Stimulated activated naive CD4-positive, alpha-beta T cell treated with Interleukin-2 at 50 U/mL for 16 hours (primary cell): ENCODE measurements at places on chromosomes 5 and 9.

- DNase-seq, result no peak
Observed at GRCh38 chr5:123598028-123598689, 86.2 kb downstream of the CSNK1G3 start.

- no peak for DNase-seq
Observed at GRCh38 chr9:107388890-107389289, 100.7 kb downstream of the KLF4 start.

GRCh38 chr5:85479849-85480248, 1095.2 kb upstream of the EDIL3 start:
- no peak for DNase-seq

DNA sequence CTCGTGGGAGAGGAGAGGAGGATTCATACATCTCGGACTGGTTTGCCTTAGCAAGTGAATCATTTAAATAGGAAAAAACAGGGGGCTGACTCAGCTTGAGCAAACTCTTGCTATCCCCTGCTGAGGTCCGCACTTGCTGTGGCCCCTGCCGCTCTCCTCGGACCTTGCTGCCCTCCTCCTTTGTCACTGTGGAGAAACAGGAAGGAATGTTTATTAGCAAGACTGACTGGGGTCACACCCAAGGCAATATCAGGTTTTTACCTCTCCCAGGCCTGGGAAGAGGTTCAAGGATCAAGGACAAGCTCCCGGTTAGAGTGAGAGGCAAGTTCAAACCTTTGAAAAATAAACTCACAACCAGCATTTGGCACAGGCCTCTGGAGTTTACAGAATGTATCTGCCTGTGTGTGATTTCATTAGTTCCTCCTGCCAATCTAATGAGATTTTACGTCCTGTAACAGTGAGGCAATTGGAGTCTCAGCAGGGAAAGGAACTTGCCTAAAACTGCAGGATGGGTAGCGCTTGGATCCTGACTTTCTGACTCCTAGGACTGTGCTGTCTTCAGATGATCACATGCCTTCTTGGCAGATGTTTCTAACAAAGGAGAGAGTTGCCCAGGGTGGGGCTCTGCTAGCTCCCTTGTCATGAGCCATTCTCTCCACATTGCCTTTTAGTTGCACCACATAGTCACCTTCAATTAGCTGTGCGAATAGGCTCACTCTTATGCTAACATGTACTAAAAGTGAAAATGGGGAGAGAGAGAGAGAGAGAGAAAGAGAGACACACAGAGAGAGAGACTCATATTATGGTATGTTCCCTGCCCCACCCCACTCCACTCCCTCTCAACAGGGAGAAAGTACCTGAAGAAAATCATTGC, 108.6 kb upstream of the CDKN2B start:
- no peak for DNase-seq

- DNase-seq, result no peak
Observed at GRCh38 chr9:84447305-84447704, 106.7 kb upstream of the SLC28A3 start.

- no peak for DNase-seq
Observed at GRCh38 chr9:2570615-2571479, 50.7 kb upstream of the VLDLR start.

GRCh38 chr5:142545650-142546322, 140.1 kb downstream of the FGF1 start:
- no peak for DNase-seq

GRCh38 chr9:100437860-100438805, 11.2 kb downstream of the MSANTD3 start:
- DNase-seq, result peak; percentile 45

- no peak for DNase-seq
Observed at GRCh38 chr9:35673132-35674024, at the start of gene CA9. CA9 (plus strand) TSS chr9:35673928; CDS start chr9:35673960, 32 bp downstream.

DNA sequence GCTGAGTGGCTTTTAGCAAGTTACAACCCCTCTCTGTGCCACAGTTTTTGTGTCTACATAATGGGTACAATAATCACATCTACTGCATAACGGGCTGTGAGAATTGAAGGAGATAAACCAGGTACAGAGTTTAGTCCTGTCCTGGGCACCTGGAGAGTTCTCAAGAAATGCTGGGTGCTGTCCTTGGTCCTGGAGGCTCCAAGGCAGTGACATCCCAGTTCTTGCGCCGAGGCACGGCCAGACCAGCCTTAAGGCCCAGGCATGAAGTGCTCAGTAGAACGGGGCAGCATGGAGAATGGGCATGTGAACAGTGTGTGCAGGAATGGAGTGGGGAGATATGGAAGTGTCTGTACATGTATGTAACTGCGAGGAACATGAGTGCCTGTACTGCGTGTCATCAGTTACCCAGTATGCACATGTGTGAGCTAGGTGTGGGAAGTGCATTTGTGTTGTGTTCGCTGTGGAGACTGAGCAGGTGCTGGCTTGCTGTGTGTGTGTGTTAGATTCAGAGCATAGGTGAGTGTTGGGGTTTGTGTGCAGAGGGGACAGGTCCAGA, 6.3 kb upstream of the UNC5A start:
- no peak for DNase-seq

GRCh38 chr5:126872561-126873354, 95.8 kb downstream of the LMNB1 start:
- no peak for DNase-seq

DNA sequence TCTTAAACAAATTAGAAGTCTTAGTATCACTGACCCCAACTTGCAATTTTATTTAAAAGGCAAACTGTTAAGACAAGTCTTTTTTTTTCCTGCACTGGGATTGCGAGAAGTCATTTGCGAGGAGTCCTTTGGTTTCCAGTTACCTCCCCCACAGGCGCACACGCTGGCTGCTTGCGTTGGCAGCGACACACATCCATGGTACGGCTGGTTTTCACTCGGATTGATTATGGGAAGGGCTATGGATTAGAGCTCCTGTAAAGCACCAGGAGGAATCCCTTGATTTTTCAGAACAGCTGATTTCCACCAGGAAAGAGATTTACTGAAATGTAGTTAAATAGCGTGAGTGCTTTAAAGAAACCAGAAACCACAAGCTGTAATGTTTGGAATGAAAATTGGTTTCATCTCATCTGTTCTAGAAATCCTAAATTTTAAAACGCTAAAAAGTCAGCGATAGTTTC, 737 bp downstream of the SLC1A3 start:
- DNase-seq, result no peak

DNA sequence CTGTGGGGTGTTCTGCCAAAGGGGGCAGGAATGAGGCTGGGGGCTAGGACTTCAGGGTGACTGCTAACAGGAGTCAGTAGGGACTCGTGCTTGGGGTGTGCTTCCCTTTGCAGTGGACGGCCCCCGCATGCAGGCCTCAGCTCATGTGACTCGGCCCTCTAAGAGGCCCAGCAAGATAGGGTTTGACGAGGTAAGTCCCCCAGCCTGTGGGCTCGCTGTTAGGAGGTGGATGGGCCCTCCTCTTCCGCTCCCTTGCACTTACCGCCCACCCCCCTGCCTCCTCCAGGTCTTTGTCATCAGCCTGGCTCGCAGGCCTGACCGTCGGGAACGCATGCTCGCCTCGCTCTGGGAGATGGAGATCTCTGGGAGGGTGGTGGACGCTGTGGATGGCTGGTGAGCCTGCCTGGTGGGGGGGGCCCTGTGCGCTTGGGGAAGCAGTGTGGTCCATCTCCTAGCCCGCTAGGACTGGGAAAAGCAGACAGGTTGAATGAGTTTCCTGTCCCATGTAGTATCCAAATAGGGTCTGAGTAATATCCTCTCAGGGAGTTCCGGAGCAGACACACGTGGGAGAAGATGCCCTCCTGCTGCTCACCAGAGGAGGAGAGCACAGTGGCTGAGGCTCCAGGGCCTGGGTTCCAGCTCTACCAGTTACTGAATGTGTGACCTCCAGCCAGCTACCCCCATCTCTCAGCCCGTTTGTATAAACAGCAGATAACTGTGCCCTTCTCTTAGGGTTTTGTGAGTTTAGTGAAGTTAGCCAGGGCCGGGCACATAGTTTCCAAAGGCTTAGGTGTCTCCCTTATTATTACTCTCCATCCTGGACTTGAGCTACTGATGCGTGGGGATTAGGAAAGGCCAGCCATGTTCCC, 8.2 kb downstream of the CERCAM start:
- DNase-seq, result no peak

GRCh38 chr9:114178756-114179450, 23.6 kb downstream of the COL27A1 start:
- no peak for DNase-seq

DNA sequence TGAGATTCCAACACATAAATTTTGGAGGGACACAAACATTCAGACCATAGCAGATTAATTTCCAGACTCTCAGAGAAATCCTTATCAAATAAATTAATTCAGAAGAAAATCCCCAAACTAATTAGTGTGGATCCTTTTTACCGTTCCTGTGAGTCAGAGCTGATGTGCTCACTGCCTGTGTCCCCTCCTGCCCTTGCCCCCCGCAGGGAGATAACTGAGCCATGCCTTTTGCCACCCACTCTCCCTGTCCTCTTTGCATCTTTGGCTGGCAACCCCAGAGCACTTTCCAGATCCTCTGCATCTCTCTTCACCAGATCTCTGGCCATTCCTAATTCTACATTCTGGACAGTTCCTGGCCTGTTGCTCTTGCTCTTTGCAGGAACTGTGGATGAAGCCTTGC, 135.4 kb upstream of the MAP1B start:
- DNase-seq, result no peak

DNA sequence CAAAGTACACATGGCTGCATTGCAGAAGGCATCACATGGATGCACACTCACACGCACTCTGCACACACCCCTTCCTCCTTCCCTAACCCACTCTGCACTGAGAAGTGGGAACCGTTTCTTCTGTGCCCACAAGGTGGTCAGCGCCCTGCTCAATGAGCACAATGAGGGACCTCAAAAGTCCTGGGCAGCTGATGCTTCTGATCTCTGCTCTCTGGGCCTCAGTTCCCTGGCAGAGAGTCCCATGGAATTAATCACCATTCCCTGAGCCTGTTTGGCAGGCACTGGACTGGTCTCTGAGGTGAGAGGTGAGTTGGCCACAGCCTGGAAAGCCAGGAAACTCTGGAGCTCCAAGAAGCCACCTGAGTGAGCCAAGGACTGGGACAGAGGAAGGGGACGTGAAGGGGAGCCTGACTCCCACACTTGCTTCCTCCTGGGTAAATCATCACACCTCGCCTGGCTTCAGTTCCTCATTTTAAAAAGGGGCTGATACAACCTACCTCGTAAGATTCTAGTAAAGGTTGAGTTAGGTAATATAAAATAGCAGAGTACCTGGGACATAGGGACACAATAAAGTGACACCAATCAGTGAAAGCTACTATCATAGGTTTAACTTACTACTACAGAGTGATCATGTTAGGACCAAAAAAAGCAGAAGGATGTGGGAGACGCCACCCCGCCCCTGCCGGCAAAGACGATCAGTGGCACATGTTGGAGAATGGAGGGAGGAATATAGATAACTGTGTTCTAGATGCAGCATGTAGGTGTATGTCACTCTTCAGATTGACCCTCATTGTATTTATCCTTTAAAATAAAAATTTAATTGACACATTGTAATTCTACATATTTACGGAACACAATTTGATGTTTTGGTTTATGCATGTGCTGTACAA, 21.1 kb upstream of the IGFBPL1 start:
- DNase-seq, result no peak

- DNase-seq, result no peak
Observed at GRCh38 chr5:127723571-127723970, 20.4 kb downstream of the CCDC192 start.

- DNase-seq, result no peak
Observed at GRCh38 chr9:127344368-127345000, 52.5 kb upstream of the SLC2A8 start.

DNA sequence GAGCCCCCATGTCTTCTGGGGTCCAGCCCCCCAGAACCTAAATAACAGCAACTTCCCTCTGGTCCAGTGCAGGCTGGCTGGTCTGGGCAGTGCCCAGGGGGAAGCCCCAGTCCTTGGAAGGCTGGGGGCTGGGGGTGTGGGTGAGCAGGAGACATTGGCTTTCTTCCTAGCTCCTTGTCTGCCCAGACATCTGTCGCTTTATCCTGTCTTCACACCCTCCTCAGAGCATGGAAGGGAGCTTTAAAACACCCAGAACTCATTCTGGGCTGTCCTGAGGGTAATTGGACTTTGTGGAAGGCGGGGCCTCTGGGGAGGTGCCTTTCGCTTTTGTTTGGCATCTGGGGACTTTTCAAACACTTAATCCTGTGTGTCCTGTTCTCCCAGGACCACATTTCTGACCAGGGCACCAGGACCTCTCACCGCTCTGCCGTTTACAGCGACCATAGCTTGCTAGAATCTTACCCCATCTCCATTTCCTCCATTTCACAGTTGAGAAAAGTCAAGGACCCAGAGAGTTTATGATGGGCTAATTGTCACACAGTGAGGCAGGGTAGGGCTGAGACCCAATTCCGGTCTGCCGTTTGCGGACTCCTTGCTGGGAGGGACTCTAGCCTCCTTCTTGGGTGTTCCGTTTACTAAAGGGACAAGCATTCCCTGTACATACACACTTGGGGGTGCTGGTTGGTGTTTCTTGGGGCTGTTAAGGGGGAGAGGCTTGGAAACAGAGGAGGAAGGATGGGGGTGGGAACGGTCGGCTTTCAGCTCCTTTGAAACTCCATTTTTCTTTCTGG, 1.1 kb downstream of the GSN start:
- no peak for DNase-seq

- DNase-seq, result no peak
Observed at GRCh38 chr5:151016700-151017099, 3.7 kb upstream of the GPX3 start.

DNA sequence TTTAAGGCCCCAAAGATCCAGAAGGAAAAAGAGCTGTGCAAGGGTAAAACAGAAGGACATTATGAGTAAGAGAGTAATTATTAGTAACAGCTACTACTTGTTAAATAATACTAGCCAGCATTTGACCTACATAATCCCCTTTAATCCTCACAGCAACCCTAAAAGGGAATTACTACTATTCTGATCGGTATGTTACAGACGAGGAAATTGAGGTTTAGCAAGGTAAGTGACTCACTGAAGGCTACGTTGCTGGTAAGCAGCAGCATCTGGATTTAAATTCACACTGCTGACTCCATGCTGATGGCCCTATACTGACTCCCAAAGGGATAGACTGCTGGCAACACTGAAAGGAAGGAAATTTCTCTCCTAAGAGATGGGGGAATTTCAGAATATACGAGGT, 3.7 kb upstream of the FSD1L start:
- DNase-seq, result no peak

- no peak for DNase-seq
Observed at GRCh38 chr5:94908889-94909480, 290.5 kb downstream of the SLF1 start.

DNA sequence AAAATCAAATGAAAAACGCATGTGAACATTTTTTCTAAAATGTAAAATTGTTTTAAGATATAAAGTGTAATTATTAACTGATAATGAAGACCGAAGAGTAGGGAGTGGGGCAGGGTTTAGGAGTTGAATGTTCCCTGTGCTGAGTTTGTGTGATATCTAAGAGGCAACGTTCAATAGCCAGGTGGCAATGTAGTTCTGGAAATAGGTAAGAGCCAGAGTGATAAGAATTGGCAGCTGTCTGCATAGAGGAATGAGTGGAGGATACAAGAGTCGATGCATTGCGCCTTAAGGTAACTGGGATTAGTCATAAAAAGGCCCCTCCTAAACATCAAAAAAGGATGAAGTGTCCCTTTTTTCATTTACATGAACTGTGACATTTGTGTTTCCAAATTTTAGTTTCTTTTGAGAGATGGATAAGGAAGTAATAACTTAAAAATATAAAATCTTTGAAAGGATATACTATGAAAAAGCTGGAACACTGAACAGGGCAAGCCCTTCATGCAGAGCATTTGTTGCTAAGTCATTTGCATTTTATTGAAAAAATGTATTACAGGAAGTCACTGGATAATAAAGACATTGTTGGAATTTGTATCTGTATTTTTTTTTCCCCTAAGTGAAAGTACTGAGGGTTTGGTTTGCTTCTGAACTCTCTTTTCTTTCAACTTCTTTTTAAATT, 659.3 kb downstream of the ACTL7B start:
- DNase-seq, result no peak
